ENCODE measurements at places on chromosomes 13 and 19.

DNA sequence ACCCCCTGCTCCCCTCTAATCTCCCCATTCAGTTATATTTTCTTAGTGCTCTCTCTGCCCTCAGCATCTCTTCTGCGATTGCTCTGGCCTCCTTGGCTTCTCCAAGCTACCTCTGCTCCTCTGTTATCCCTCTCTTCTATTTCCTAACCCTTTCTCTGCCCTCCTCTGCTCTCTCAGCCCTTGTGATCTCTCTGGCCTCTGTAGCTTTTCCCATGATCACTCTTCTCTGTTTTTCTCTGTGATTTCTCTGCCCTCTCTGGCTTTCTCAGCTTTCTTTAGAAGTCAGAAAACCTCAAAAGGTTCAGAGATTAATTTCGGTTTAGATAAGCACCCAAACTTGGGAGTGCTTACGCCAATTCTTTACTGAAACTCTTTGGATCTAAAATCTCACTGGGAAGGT is 795.0 kb downstream of the DIAPH3 start:
- no peak for DNase-seq

- DNase-seq: no peak
Measured at GRCh38 chr19:16272945-16273344, 51.7 kb upstream of the KLF2 start.

DNA sequence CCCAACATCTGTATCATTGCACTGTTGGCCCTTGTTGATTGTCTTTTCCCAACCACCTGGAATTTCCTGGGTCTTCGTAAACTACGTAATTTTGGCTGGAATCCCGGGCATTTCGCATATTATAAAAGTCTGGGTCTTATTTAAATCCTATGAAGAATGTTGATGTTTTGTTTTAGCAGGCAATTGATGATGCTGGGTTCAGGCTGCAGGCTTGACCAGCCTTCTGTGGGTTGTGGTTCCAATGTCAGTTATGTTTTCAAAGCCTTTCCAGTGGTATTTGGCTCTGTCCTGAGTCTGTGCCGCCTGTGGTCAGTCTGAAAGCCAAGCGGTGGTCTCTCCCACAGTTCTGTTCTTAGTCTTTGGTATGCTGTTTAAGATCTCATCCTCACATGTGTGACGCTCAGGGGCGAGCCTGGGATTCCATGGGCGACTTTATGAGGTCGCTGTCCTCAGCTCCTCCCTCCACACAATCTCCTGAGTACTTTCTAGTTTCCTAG is 12.4 kb downstream of the SLC35E1 start:
- no peak for DNase-seq

DNA sequence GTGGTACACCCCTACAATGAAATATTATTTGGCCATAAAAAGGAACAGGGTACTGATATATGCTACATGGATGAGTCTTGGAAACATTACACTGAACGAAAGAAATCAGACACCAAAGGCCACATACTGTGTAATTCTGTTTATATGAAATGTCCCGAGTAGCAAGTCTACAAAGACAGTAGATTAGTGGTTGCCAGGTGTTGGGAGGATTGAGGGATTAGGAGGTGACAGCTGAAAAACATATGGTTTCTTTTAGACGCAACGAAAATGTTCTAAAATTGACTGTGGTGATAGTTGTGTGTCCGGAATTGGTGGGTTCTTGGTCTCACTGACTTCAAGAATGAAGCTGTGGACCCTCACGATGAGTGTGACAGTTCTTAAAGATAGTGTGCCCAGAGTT is 35.1 kb downstream of the IL17D start:
- DNase-seq: no peak

- no peak for DNase-seq
Measured at GRCh38 chr19:35773020-35773806, 2.2 kb upstream of the ARHGAP33 start.

DNA sequence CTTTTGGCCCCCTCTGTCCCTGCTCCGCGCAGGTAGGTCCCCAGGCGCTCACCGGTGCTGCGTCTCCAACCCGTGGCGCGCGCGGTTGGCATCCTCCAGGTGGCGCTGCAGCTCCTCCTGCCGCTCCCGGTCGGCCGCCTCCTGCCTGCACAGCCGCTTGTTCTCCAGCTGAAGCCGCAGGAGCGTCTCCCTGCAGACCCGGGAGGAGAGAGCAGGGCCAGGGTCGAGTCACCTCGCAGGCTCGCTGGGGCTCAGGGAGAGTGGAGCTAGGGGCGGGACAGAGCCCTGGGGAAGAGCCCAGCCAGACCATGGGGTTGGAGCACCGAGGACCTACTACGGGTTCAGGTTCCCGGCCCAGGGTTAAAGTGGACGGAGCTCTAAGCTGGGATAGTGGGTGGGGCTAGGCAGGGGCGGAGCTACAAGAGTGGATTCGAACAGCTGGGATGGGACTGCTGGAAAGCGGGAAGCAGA is 9.3 kb downstream of the HOOK2 start:
- DNase-seq: peak; percentile 60

- no peak for DNase-seq
Measured at GRCh38 chr13:30559274-30559673, 58.4 kb upstream of the USPL1 start.

- DNase-seq: no peak
Measured at GRCh38 chr19:39846678-39847486, 703 bp upstream of the FBL start.

- no peak for DNase-seq
Measured at GRCh38 chr13:35780613-35781012, 304.1 kb upstream of the MAB21L1 start.

- DNase-seq: no peak
Measured at GRCh38 chr13:106814463-106814862, 246.5 kb upstream of the ARGLU1 start.

GRCh38 chr13:35228536-35228935 is 248.0 kb downstream of the MAB21L1 start:
- DNase-seq: no peak

- DNase-seq: no peak
Measured at GRCh38 chr13:110449219-110450015, 112.1 kb downstream of the RAB20 start.

GRCh38 chr13:90105849-90106496 is 1241.5 kb upstream of the MIR17HG start:
- DNase-seq: no peak

DNA sequence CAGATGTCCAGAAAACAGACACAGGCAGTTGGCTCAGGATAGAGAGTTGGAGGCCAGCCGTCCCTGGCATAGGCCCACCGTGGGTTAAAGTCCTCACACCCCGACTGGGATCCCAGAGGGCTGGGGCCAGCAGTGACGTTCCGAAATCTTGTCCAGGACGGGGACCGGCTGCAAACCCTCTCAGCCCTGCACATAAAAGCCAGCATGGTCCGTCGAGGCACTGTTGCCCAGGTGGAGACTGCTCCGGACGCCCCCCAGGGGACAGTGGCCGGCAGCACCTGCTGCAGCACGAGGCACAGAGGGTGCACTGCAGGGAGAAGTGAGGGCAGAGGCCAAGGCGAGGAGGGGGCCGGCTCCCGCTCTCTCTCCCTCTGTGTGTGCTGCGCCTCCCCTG is 4.3 kb upstream of the IFNL2 start:
- no peak for DNase-seq

DNA sequence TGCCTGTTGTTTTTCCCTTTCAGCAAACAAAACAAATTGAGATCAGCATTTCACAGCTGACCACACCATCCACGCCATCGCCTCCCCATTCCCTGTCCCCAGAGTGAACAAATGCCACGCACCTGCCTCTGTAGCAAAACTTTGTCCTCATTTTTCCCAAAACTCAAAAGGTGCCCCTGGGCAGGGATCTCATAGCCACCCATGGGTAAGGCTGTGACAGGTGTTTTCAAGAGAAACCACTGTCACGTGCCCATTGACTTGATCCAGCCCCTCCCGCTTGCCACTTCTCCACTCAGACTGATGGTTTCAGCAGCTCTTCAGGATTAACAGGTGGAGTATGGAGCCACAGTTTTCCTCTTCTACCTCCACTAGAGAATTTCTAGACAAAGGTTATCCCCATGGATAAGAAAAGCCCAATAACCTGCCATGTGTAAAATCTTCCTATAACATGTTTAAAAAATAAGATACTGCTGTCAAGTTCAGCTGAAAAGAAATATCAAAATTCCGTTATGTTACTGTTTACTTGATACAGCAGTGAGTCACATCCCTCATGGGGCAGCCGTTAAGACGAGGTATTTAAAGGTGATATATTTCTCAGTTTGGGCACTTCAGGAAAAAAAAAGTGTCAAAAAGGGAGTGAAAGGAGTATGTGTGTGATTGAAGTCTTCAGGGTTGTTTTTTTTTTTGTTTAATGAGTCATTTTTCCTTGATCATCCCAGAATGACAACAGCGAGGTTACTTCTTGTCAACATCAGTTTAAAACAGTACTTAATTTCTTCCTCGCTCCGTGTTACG is 63.5 kb upstream of the GPR183 start:
- no peak for DNase-seq

GRCh38 chr13:101025519-101025918 is 350.9 kb upstream of the TMTC4 start:
- no peak for DNase-seq

DNA sequence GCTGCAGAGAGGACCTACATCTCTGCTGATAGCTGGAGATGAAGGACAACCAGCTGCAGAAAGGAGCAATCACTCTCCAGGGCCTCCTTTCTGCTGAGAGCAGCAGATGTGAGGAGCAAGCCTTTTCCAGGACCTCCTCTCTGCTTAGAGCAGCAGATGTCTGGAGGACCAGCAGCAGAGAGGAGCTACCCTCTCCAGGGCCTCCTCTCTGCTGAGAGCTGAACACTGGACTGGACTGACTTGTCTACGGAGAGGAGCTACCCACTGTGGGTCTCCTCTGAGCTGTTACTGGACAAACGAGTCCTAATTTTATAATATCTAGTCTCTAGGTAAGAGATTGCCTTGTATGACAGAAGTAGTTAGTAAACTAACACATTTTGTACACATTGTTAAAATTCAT is 40.8 kb upstream of the FLT1 start:
- DNase-seq: no peak

DNA sequence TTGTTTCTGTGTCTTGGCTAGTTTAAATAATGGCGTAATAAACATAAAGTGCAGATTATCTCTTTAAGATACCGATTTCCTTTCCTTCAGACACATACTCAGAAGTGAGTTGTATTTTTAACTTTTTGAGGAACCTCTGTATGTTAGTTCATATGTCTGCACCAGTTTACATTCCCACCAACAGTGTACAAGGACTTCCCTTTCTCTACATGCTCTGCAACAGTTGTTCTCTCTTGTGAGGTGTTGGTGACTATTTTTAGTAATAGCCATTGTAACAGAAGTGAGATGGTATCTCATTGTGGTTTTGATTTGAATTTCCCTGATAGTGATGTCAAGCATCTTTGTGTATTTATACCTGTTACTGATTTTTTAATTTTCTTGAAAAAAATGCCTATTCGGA is 418.6 kb downstream of the UQCRFS1 start:
- DNase-seq: no peak

DNA sequence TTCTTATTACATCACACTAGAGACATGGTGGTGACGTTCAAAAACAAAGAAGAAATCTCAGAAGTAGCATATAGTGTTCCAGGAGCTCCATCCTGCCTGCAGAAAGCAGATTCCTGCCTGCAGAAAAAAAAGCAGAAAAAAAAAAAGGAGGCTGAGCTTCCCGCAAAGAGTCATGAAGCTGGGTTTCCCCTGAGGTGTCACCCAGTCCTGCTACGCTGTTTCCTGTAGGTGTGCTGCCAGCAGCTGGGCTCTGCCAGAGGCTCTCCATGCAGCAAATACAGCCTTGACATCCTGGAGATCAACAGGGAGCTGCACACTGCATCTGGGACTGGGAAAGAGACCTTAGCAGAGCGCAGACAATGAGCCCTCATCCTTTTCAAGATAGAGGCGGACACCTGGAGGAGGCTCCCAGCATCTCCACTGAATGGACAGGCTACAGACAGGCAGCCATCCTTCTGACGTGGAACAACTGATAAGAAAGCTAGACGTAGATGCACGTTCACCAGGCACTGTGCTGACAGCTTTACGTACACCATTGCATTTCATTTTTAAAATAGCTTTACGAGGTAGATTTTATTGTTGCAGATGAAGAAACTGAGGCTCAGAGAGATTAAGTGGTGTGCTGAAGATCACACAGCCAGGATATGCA is 350.9 kb downstream of the FOXO1 start:
- DNase-seq: no peak

DNA sequence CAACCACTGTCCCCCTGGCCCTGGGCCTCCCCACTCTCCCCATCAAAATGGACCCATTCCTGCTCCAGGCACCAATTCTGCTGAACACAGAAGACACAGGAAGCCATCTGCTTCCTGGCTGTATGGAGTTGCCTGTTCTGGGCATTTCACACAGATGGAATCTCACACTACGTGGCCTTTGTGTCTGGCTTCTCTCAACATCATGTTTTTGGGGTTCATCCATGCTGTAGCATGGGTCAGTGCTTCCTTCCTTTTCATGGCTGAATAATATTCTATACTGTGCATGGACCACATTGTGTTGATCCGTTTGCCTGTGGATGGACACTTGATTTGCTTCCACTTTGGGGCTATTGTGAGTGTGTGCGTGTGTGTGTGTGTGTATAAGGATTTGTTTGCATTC is 15.0 kb upstream of the KLF2 start:
- DNase-seq: no peak

GRCh38 chr13:39970177-39970846 is 314.9 kb downstream of the COG6 start:
- DNase-seq: no peak

GRCh38 chr19:18833849-18834643 is 2.3 kb downstream of the UPF1 start:
- no peak for DNase-seq

DNA sequence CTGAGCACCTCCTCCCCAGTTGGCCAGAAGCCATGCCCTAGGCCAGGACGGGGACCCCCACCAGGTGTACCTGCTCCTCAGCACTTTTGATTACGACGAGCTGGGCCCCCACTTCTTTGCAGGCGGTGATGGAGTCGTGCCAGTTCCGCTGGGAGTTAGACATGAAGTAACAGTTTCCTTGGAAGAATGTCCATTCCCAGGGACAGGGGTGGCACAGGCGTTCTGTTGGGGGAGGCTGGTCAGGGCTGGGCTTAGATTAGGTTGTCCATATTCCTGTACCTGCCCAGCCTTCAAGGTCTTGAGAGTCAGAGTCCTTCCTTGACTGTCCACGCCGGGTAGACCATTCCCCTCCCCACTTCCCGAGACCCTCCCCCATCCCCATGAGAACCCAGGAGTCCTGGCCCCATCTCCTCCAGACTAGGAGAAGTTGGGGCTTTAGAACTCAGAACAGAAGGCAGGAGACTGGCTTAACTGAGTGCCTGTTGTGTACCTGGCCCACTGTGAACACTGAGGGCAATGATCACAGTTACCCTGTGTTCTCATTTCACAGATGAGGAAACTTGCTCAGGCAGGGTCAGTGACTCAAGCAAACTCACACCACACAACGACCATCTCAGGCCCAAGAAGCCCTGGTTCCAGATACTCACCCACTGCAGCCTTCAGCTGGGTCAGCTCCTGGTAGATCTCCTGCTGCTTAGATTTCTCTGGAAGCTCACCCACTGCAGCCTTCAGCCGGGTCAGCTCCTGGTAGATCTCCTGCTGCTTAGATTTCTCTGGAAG is 2.3 kb downstream of the CD209 start:
- no peak for DNase-seq

GRCh38 chr19:16030964-16031871 is 45.1 kb upstream of the TPM4 start:
- no peak for DNase-seq
